CD8-positive, alpha-beta T cell (primary cell): ENCODE measurements at places on chromosomes 2 and 18.

GRCh38 chr2:207088276-207088675 lies 77.5 kb downstream of the KLF7 start:
- DNase-seq = no peak

DNA sequence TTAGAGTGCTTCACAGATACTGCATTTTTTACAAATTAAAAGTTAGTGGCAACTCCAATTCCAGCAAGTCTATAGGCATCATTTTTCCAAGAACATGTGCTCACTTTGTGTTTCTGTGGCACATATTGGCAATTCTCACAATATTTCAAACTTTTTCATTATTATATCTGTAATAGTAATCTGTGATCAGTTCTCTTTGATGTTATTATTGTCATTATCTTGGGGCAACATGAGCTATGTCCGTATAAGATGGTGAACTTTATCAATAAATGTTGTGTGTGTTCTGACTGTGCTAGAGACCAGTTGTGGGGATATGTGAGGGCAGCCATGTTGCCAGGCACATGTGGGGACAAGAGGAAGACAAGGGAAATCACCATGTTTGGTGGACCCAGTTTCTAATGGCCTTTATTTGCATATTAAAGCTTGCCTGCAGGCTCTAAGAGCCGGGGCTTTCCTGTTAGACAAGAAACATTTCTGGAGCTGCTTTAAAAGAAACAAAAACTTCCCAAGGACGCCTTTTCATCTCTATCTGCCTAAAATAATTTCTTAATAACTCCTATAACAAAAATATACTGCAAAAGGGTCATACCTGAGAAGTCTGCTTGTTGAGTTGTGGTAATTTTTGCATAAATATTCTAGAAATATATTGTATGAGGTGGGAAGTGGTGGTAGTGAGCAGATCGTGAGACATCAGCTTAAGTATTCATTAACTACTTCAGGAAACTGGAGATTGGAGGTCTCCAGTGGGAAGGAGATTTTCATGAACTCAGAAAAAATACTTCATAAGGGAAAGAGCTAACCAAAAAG lies 37.2 kb downstream of the KYNU start:
- DNase-seq = no peak

- peak; percentile 28 for DNase-seq
Measured at GRCh38 chr2:27086724-27087593, at the start of gene KHK. KHK (plus strand) TSS chr2:27086772; CDS start chr2:27087260, 488 bp downstream.

- no peak for DNase-seq
Measured at GRCh38 chr2:85222792-85223191, 89.6 kb downstream of the TCF7L1 start.

DNA sequence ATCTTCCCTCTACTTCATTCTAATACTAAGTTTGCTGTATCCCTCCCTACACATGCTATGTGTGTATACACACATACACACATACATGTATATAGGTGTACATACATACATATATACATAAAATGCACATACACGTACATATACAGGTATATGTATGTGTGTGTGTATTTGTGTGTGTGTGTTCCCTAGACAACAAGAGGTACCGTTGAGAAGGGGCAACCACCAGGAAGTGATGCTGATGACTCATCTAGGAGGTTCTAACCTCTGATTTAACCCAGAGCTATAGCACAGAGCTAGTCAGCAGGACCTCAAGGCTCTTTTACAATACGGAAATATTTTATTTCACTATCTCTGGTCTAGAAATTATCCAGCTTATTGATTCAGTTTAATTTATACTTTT lies 139.2 kb downstream of the LAMA3 start:
- DNase-seq = peak; percentile 91

- no peak for DNase-seq
Measured at GRCh38 chr2:210557721-210558120, 1.3 kb downstream of the CPS1 start.

DNA sequence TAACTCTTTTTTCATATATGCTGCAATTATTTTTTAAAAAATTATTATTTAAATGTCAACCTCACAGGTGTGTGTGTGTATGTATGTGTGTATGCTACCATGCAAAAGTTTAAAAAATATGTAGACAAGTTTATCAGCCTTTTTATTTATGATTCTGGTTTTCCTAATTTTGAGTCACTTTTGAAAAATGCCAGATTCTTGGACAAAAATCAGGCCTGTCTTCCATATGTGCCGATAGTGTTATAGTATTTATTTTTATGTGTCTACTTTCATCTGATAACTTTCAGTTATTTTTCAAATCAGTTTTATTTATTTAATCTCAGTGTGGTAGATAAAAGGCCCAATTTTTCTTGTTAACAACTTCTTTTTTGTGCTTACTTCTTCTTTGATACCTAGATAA lies 176.2 kb downstream of the RDH14 start:
- no peak for DNase-seq

GRCh38 chr18:78822949-78823285 lies 156.7 kb upstream of the SALL3 start:
- DNase-seq = no peak

DNA sequence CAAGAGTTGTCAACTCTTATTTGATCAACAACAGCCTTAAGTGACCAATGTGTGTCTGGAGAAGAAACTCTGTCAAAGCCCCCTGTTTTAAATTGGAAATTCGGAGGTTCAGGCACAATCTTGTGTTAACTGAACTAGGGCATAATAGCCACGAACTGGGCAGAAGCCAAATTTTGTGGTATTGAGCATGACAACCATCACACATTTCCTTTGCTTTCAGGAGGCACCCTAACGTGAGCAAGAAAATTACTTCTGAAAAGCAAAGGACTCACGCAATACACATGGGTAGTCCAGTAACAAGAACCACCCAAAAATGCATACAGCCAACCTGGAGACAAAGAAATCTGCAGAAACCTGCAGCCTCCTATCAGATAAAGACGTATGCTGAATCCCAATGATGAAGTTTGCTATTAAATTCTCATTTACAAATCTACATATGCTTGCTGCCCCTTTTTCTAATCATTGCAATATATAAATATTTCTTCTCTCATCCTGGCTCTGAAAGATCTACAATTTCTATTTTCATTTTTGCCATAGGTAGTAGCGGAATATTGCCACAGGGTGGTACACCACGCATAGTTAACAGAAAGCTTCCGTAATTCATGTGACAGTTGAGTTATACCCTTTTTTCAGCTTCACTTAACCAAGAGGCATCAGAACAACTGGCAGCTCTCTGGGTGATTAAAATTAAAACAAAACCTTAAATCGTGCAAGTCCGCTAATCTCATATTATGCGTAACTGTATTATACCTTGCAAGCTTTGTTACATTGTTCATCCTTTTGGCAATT lies 495.8 kb downstream of the NRXN1 start:
- no peak for DNase-seq

DNA sequence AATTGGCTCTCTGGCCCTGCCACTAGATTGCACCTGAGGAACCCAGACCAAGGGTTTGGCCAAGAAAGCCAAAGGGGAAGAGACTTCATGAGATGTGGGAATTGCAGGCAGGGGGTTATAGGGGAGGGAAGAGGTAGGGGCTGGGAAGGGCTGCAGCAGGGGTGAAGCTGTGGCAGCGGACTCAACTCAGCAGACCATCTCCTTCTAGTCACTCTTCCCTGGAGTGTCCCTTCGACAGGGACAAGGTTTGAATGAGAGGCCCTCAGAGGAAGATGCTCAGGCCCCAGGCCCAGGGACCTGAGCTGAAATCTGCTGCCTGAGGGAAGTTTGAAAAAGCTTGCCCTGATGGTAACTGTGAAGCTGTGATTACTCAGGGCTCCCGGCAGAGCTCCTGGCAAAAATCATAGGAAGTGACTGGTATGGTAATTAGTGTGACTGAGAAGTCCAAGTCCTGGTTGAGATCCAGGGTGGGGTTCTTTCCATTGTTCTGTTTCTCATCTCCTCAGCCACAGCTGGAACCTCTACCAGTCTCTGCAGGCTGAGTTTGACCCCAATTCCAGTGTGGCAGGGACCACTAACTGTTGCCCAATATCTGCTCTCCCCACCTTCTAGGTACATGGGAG lies 300.9 kb downstream of the CYP26B1 start:
- no peak for DNase-seq

DNA sequence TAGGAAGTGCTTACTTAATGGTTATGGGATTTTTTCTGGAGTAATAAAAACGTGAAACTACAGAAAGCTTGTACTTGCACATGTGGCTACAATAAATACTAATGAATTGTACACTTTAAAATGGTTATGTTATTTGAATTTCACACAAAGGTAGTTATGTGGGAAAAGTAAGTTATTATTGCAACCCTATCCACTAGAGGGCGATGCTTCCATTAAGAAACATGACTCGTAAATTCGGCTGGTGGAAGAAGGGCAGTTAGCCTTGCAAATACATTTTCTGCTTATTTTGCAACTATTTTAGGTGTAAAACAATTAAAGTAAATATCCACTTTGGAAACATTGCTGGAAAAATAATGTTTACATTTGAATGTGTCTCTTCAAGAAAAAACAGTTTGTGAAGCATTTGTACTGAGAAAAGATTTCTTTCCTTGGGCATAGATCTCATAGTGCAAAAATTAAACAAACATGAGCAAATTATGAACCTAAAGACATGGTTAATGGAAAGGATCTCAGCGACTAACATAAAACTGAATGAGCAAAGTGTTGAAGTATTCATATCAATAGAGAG lies 68.1 kb upstream of the CSRNP3 start:
- no peak for DNase-seq

GRCh38 chr2:33288011-33288410 lies 188.4 kb upstream of the RASGRP3 start:
- no peak for DNase-seq

- no peak for DNase-seq
Measured at GRCh38 chr18:45764000-45764686, 40.2 kb downstream of the SLC14A1 start.

DNA sequence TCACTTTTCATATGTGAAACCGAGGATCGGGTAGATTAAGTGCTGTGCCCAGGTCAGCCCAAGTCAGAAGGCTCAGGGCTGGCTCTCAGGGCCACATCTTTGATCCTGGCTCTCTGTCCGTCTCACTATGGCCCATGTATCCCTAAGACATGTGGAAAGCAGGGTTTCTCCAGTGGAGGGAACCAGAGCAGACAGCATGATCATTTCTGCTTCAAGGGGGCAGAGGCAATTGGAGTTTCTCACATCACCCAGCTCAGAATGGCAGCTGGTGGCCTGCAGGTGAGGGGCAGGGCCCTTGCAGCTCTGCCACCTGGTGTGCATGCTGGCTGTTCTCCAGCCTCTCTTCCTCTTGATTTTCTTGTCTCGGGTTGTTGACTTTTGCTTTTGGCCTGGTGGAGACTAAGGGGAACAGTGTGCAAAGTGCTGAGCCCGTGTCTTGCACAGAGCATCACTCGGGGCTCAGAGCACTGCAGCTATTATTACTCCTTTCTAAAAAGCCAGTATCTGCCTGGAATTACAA lies 27.0 kb downstream of the LDLRAD4 start:
- no peak for DNase-seq

- no peak for DNase-seq
Measured at GRCh38 chr18:77032181-77032701, 100.3 kb downstream of the MBP start.

GRCh38 chr2:127187081-127187775 lies 32.9 kb downstream of the CYP27C1 start:
- DNase-seq = no peak

DNA sequence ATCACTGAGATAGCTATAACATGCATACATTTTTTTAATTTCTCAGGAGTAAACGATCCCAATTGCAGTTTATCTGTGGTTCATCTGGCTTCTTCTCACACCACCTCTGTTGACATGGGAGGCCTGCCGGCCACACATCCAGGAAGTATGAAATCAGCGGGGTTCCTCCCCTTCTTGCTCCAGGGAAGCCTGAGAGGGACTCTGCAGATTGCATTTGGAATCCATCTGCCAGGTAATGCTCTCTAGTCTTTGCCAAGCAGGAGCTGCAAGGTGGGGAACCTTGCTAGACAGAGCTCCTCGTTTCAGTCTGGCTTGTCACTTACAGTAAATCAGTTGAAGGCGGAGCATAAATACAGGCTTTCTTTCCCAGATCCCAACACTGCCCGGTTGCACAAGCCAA lies 49.9 kb downstream of the SOX11 start:
- no peak for DNase-seq

DNA sequence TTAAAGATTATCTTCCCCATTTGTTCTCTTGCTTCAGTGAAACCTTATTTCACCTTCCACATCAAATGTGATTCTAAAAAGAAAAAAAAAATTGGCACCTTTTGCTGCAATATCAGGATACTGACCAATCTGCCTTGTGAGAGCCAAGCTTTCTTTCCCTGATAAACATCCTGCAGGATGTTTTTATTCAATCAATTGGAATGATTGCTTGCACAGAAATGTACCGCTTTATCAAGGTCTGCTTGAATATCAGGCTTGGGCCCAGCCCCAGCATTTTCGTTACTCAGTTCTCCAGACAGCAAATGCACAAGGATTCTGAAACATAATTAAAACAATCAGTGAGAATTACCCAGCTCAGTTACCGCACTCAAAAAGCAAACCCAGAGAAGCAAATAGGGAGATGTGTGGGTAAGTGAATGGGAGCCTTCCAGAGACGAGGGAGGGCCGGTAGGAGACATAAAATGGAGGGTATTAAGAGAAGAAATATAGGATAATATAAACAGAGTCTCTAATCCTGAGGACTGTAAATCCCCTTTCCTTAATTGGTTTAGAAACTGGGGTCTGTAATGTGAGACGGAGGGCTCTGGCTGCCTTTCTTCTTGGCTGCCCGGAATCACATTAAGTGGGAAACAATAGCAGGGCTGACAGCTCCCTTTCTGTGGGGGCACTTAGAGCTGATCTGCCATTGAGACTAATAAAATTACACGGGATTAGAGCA lies 291.8 kb downstream of the ICOS start:
- DNase-seq = no peak

DNA sequence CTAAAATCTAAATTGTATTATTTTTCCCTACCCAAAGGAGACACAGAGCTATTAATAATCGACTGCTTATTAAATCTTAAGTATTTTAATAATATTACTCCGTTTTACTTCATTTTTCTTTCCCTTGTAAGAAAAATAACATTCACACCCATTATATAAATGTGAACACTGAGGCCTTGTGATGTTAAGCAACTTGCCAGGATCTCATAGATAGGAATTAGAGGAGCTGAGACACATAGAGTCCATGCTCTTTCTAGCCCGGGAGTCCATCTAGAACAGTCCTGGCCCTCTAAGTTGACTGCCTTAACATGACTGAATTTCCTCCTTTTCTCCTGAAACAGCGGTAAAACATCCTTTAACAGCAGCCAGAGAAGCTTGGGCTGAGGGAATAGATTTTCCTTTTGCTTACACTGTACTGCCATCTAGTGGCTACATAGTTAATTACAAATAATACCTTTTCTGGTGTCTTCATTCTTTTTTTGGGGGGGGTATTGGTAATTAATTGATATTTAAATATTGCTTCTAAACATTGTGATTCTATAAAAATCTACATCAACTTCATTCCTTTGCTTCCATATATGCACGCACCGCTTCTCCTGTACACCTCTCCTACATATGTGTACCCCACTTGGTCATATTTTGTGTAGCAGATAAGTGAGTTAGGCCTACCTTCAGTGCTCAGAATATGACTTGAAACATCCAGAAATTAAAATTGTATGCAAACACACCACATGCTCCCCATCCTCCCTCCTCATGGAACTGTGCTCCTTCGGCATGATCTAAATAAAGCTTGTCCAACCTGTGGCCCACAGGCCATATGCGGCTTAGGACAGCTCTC lies 125.8 kb upstream of the HNMT start:
- DNase-seq = no peak
